ENCODE measurements at places on chromosomes 11 and 22.

GRCh38 chr22:27474112-27474571, 327.4 kb downstream of the MN1 start:
- DNase-seq = no peak

DNA sequence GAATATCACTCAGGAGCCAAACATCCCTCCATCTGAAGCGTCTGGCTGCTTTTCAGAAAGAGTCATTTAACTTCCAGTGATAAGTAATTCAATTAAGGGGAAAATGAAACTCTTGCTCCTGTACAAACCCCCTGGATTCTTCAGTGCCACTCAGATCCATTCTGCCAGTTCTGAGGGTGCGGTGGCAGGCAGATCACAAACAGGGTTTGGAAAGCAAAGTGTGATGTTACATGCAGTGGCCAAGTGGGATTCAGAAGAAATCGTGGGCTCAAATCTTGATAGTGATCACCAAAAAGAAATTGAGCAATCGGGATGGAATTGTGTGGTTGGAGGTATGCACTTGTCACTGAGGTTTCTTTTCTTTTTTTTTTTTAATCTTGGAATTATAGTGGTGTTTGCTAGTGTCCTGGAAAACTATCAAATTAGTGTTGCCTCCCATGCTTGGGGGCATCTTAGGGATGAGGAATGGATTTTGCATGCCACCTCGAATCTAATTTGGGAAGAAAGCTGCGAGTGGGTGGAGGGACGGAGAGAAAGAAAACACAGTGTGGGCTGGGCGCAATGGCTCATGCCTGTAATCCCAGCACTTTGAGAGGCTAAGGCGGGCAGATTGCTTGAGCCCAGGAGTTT, 22.5 kb upstream of the RTL6 start:
- DNase-seq = no peak

DNA sequence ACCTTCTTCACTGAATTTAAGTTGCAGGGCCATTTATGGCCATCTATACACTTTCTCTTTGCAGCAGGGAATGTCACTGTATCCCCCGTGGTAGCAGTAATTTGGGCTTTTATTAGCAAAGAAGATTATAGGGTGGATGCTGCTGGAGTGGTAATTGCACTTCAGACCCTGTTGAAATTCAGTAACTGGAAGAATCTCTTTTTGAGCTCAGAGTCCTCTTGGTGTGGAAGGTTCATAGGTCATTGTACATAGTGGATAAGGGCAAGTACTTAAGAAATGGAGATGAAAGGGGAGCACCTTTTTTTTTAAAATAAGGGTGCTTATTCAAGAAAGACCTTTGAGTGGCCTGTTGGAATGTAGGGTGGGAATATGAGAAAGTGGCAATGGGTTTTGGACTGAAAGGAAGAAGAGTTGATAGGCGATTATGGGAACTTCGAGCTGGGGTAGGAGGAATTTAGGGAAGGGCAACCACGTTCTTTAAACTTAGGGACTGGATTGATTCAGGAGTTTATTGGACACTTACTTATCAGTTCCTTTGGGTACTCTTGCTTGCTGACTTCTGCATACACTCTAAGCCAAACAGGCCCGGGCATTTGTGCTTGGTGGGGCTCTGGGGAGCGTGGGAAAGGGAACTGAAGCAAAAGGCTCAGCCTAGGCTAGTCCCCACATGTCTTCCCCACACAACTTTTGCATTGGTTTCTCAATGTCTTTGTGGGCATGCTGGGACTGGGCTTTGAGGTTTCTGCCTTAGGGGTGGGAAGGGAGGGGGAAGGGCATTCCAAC, 26.5 kb downstream of the CTNND1 start:
- no peak for DNase-seq

DNA sequence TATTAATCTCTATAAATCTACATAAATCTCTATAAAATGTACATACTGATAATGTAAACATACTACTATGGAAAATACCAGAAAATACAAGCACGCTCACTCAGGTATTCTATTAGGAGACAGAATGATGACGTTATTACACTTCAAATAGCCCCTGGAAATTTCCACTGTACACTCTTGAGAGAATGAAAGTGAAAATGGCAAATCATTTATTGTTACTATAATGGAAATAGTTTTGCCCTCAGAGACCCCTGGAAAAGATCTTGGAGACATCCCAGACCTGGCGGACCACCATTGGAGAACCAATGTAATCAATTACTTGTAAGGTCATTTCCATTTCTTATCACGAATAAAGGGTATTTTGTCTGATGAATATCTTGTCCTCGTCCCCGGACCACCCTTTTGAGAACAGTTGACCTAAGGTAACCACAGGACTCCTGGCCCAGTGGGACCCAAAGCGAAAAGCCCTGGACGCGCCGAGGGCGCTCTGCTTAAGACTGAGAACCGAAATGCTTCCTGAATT, 509 bp upstream of the PRRG4 start:
- no peak for DNase-seq

- no peak for DNase-seq
These were observed 29.0 kb downstream of the CSNK2A3 start for GRCh38 chr11:11324090-11324489.

GRCh38 chr11:129728581-129728980, 87.1 kb upstream of the TMEM45B start:
- peak; percentile 48 for DNase-seq

GRCh38 chr11:67584205-67584880, 731 bp downstream of the GSTP1 start:
- DNase-seq = no peak

DNA sequence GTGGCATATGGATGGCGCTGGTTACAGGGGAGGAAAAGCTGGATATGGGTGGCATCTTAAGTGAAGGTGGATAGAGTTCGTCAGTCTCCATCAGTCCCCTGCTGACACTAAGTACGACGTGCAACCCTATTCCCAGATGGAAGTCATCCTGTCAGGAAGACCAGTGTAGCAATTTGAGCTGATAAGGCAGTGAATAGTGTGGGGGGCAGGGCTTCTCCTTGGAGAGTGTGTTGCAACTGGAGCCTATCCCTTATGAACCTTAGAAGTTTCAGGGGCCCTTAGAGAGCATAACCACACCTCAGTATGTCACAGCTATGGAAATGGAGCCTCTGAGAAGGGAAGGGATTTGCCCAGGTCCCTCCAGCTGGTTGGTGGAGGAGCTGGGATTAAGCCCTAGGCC, 36.1 kb upstream of the ANKK1 start:
- DNase-seq = peak; percentile 51

GRCh38 chr22:45548247-45548840, 45.7 kb downstream of the FBLN1 start:
- no peak for DNase-seq

DNA sequence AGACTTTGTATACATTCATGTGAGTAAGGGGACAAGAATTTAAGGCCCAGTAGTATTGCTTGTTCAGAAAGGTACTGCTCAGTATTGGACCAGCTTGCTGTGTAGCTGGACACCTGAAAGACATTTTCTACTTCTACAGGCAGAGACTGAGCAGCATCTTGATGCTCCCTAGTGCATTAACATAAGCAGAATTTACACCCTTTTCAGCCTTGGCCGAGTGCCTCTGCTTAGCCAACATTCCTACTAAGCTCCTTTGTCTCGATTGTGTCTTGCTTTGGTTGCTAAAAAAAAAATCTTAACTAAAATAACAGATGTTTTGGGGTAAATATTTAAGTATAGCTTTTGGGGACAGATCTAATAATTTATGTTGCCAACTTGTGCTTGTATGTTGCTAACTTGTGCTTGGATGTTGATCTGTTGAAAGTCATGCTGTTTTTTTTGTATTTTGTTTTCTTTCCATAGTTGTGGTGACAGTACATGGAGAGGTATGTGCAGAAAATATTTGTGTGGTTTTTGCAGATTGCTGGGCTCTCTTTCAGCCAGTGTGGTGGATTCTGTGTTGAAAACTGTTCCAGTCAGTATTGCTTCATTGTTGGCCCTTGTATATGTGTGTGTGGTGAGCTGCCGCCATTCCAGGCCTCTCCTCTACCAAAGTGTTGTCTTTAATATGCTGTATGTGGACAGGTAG, 3.7 kb downstream of the PTS start:
- DNase-seq = no peak

GRCh38 chr11:35629511-35629910, 11.3 kb downstream of the FJX1 start:
- DNase-seq = no peak

DNA sequence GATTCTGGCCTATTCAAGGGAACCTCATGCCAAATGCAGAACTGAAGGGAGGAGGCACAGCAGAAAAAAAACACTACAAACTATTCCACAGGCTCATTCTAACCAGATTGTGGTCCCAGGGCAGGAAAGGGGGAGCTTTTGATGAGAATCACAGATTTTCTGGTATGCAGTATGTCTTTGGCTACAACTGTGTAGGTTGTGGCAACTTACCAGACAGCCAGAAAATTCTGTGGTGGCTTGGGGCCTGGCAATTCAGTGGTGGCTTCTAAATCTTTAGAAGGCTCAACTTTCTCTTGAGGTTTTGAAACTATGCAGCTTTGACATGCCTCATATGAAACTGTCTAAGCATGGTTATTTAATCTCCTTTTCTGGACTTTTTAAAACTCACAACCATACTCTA, 850.8 kb upstream of the CCDC90B start:
- no peak for DNase-seq
